Fibroblast of the conjunctiva (primary cell): ENCODE measurements at places on chromosomes 13 and 19.

DNA sequence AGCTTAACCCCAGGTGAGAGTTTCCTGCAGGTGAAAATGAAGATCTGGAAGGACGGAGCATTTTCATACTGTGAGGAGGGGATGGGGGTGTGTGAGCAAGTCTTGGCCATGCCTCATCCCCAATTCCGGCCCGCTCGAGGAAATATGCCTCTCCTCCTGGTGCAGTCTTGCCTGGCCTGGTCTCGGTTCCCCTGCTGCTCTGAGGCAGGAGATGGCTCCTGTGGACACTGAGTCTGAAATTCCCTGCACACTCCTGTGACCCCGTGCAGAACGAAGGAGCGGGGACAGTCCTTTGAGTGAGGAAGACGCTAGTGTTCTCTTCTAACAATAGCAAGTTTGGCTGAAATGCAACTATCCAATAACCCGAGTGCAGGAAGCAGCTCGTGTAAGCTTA lies 329 bp upstream of the ZNF439 start:
- no peak for DNase-seq

GRCh38 chr13:26411206-26411605 lies 146.3 kb upstream of the WASF3 start:
- no peak for DNase-seq

DNA sequence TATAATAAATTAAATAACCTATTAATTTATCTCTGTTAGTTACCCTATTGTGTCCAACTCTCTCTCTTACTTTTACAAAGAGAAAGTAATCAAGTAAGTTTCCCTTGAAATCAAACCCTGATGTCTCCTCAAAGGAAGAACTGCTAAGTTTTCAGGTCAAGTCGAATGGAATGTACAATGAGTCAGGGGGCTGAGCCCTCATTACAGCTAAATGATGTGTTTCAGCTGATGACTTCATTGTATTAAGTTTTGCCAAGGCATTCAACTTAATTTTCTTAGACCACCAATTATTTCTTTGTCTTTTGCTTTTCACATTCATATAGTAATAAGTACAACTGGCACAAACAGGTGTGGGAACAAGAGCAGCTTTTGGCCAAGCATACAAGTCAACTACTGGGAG lies 54.7 kb upstream of the DCT start:
- no peak for DNase-seq

DNA sequence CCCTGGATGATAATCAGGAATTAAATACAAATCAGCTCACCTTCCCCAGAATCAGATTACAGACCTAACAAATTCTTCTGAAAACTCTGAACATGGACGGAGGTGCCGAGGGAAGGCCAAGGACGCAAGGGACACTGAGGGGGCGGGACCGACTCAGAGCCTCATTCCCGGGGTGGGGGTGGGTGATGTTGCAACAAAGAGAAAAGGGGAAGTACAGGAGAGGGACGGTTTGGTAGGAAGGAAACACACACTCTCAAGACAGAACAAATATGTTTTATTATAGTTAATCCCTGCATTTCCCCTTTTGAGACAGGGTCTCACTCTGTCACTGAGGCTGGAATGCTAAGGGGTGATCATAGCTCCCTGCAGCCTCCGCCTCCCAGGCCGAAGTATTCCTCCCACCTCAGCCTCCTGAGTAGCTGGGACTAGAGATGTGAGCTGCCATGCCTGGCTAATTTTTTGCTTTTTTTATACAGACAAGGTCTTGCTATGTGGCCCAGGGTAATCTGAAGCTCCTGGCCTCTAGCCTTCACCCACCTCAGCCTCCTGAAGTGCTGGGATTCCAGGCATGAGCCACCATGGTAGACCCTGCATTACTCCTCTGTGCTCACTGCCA lies 786 bp upstream of the LILRA2 start:
- no peak for DNase-seq

GRCh38 chr13:26280822-26281221 lies 26.9 kb downstream of the CDK8 start:
- DNase-seq, result no peak

DNA sequence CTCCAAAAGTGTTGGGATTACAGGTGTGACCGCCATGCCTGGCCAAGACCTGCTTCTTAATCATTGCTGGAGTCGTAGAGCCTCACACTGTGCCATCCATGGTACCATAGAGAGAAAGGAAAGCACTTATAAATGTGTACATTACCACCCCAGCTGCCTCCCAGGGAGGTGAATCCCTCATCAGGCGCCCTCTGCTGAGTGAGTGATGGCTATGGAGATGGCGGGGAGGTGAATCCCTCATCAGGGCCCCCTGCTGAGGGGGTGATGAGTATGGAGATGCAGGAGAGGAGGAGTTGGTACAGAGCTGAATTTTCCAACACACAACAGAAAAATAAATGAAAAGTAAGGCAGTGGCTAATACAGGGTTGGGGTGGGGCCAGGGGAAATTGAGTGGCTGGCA lies 263.4 kb downstream of the UQCRFS1 start:
- DNase-seq, result no peak

- no peak for DNase-seq
Measured at GRCh38 chr19:44653977-44654774, 10.5 kb downstream of the PVR start.

GRCh38 chr19:2240881-2241760 lies 4.5 kb downstream of the SF3A2 start:
- no peak for DNase-seq

DNA sequence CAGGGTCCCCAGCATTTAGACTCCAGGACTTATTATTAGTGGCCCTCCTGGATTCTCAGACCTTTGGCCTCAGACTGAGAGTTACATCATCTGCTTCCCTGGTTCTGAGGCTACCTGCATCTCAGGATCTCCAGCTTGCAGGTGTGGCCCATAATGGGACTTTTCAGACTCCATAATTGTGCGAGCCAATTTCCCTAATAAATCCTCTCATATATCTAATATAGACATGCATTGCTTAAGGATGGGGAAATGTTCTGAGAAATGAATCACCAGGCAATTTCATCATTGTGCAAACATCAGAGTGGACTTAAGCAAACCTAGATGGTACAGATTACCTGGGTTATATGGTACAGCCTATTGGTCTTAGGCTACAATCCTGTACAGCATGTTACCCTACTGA lies 116.5 kb upstream of the FBXL3 start:
- no peak for DNase-seq

DNA sequence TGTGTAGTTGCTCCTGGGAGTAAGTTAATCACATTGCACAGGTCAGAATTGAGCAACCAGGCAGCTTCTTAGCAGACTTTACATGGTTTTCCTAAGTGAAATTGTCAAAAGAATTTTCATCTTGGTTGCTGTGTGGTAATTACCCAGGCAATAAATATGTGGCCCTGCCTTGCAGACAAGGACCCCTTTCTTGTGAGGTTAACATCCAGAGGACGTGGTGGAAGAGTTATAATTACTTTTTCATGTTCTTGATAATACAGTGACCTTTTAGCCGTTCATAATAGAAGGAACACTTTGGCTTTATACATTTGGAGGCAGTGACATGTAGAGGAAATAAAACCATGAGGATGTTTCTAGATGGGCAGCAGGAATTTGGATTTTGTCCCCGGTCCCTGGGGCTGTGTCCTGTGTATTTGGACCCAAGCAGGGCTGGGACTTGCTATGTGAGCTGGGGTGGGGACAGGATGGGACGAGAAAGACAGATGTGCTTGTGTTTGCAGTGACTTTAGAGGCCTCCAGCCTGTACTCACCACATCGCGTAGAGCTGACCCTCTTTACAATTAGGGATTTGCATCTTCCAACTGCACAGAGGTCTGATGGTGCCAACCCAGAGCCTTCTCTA lies 156.2 kb downstream of the STK24 start:
- DNase-seq, result no peak

GRCh38 chr19:5091018-5091683 lies 122.2 kb downstream of the KDM4B start:
- no peak for DNase-seq

GRCh38 chr13:60032851-60033250 lies 130.9 kb downstream of the DIAPH3 start:
- no peak for DNase-seq

- peak; percentile 40 for DNase-seq
Measured at GRCh38 chr13:102977471-102977870, 88.7 kb downstream of the SLC10A2 start.

DNA sequence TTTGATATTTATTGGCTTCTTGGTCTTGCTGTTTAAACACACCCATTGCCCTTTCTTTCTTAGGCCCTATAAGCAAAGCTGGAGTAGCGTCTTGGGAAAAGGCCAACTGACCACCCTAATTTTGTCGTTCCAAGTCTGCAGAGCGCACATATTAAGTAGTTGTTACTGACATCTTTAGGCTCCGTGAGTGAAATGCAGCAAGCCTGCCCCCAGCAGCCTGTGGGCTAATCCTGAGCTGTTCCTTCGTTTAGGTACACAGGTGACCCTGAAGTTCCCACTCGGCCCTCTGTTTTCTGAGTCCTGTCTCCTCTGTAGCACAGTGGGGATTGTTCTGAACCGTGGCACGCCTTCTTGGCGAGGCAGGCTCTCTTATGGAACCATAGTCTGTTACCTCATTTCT lies 170.5 kb downstream of the STK24 start:
- no peak for DNase-seq

DNA sequence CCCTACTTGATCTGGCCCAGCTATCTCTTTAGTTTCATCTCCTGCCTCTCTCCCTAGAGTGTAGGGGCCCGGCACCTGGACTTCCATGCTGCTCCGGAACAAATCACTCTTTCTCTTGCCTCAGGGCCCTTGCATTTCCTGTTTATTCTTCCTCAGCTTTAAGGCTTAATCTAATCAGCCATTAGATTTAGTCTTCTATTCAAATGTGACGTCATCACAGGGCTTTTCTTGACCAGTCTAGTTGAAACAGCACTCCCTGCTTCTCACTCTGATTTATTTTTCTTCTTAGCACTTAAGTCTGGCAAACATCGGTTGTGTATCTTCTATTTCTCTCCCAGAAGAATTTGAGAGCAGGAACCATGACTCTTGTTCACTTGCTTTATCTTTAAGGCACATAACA lies 564.1 kb downstream of the EFNB2 start:
- DNase-seq, result no peak

GRCh38 chr13:26074706-26075105 lies 22.9 kb upstream of the SHISA2 start:
- DNase-seq, result no peak

DNA sequence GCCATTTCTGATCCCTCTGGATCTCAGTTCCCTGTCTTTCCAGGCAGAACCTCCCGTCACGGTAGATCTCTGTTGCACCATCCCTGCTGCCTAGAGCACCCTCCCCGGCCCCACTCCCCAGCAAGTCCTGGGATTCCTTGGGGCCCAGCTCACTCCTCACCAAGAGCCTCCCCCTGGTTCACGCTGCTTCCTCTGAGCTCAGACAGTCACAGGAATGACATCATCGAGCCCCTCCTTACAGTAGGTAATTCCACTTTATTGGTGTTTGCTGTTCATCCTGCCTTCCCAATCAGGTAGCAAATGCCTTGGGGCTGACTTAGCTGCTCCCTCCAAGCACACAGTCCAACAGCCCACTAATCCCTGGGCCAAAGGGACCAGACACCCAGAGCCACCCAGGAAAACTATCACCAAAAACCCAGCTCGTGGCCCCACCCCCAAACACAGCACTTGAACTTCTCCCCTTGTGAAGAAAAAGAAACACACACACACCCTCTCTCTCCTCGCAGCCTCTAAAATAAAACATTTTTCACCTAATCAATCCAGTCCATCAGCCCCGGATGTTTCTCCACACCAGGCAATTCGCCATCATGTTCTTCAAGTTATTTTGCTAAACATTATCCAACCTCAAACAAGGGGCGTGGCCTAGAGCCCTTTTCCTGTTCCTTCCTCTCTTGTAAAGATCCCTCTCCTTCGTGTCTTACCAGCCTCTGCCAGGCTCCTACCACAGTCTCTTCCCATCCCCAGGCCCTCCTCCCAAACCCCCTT lies 2.5 kb downstream of the NAPA start:
- peak; percentile 30 for DNase-seq

DNA sequence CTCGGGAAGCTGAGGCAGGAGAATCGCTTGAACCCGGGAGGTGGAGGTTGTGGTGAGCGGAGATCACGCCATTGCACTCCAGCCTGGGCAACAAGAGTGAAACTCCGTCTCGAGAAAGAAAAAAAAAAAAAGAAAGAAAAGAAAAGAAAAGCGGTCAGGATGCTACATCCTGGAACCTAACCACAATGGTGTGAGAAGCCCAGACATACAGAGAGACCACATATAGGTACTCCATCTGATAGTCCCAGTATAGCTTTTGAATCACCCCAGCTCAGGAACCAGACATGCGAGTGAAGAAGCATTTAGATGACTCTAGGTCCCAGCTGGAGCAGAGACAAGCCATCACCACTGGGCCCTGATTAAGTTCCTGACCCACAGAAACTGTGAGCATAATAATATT lies 3.2 kb downstream of the IFNL1 start:
- DNase-seq, result no peak

GRCh38 chr19:4430760-4431159 lies 26.8 kb downstream of the UBXN6 start:
- no peak for DNase-seq

DNA sequence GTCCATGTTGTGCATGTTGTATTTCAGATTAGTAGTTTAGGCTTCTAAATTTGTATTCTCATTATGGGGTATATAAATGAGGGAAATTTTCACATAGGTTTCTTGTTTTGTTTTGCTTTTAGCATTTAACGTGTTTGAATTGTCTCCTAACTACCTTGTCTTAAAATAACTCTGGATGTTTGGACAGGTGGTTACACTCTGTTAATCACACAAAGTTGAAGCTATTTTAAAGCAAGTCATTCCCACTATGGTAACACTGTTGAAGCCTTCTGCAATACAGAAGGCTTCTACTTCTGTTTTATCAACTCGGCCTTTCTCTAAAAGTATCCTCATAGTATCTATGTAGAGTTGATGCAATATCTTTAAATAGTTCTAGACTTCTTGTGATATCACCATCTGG lies 245.3 kb upstream of the HTR2A start:
- DNase-seq, result no peak

DNA sequence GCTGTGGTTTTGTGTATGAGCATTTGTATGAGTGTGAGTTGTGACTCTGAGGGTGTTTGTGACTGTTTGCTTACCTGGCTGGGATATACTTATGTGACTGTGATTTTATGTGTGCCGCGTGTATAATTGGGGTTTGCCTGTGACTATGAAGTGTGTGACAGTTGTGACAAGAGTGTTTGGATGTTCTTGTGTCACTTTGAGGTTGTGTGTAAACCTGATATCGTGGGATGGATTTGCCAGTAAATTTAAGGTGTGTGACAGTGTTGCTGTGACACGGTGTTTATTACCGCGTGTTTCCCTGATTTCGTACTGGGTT lies 442 bp downstream of the ZNF420 start:
- no peak for DNase-seq

DNA sequence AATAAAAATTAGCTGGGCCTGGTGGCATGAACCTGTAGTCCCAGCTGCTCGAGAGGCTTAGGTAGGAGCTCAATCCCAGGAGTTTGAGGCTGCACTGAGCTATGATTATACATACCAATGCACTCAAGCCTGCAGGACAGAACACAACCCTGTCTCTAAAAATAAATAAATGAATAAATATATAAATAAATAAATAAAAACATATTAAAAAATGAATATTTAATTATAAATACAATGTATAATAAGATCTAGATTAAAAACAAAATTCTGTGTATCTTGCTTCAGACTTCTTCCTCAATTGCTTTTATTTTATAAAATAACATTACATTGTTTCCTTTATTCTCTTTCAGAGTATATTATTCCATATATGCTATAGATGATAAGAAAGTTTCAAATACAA lies 1964.1 kb downstream of the PCDH9 start:
- DNase-seq, result no peak

- peak; percentile 9 for DNase-seq
Measured at GRCh38 chr13:70795484-70795883, 687.2 kb upstream of the KLHL1 start.

- DNase-seq, result no peak
Measured at GRCh38 chr13:44746690-44747089, 170.6 kb upstream of the TSC22D1 start.
